ENCODE measurements at places on chromosomes 4 and X.

GRCh38 chrX:131239057-131239456 is 50.0 kb downstream of the IGSF1 start:
- DNase-seq: no peak

- DNase-seq: no peak
Observed at GRCh38 chrX:46737041-46737440, 21.9 kb downstream of the SLC9A7 start.

DNA sequence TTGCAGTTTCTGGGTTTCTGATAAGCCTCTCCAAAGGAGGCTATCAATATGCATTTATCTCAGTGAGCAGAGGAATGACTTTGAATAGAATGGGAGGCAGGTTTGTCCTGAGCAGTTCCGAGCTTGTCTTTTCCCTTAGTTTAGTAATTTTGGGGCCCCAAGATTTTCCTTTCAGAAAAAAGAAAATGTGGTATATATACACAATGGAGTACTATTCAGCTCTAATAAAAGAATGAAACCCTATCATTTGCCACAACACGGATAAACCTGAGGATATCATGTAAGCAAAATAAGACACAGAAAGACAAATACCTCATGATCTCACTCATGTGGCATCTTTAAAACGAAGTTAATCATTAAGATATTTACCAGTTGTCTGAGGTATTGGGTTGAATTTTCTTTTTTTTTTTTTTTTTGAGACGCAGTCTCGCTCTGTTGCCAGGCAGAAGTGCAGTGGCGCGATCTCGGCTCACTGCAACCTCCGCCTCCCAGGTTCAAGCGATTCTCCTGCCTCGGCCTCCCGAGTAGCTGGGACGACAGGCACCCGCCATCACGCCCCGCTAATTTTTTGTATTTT is 540 bp downstream of the ZNF721 start:
- DNase-seq: no peak

GRCh38 chrX:37047776-37048175 is 39.6 kb downstream of the FAM47C start:
- no peak for DNase-seq

DNA sequence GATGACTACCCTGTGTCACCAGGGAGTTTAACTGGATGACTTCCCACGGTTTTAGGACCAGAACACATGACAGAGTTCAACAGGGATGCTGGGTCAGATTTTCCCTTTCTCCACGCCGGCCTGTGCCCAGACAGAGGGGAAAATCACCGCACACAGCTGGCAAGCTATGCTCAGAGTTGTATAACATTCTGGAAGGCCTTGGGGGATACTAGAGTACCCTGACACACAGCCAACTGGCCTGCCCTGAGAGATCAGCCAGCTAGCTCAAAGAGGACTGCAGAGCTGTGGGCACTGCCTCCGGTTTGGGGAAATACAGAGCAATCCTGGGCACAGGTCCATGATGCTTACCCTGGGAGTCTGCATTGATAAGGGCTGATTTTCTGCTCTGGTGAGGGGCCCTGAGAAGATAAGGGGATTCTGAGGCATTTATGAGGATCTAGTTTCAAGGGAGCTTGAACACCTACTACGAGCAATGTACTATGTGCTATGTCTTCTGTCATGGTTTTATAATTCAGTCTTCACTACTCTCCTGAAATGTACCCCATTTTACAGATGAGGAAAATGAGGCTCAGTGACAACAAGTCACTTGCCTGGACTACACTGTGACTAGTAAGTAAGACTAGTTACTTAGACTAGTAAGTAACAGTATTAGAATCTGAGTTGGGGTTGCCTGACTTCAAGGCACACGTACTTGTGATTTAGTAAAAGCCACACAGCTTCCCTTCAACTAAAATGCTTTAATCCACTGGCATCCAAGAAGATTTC is 14.7 kb downstream of the C4orf54 start:
- DNase-seq: no peak

DNA sequence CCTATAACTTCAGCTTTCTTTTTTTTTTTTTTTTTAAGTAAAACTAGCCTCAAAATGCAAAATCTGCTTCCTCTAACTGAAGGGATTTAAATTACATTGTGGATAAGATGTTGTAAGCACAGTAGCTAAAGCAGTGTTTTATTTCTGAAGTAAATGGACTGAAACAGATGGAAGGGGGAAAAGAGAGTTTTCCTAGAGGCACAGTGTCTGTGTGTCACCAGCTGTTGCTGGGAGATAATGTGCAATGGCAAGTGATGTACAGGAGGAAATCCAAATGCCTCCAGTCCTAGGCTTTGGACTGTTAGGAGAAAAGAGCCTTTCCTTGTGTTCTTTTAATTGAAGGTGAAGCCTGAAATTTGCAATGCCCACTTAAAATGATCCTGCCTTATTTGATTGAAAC is 672.1 kb downstream of the GRXCR1 start:
- no peak for DNase-seq

GRCh38 chr4:39394706-39395105 is 12.0 kb upstream of the KLB start:
- no peak for DNase-seq

DNA sequence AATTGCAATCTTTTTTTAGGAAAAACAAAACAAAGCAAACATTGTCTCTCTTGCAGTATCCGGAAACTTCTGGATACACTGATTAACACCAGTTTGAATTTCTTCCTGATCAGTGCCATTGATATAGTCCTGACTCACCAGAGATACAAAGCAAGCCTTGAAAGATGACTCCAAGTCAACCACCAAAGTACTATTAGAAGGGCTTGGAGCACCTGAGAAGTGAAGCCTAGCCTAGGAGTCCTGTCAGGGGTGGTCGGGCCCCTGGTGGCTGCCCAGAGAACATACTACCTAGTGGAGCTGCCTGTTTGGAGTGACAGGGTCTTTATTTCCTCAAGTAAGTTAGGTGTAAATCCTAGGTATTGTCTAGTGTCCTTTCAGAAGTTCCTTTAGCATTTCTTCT is 593.2 kb downstream of the ZNF674 start:
- DNase-seq: no peak

Measured in activated CD4-positive, alpha-beta memory T cell treated with anti-CD3 and anti-CD28 coated beads, Interleukin-2, amount 10 ng/mL, durations not matched to agents 7 days and 5 days (primary cell).